ENCODE measurements at places on chromosomes 16 and 17.

GRCh38 chr17:55688057-55688456, 34.6 kb downstream of the TMEM100 start:
- DNase-seq: no peak

DNA sequence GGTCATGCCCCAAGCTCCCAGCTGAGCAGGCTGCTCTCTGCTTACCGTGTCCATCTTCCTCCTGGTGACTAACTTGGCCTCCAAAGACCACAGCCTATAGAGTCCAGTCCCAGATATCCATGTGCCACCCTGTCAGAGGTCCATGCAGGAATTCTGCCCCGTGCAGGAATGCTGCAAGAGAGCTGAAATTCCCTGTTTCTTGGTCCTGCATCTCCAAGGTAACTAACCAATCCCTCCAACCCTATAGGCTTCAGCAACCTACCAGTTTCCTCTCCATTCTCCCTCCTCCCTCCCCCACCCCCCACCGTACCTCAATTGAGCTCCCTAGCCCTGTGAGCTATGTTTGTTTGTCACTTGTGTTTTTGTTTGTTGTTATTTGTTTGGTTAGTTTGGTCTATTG, 9.6 kb upstream of the MKS1 start:
- no peak for DNase-seq

GRCh38 chr16:10949424-10949970, 5.1 kb downstream of the CLEC16A start:
- DNase-seq: peak; percentile 32

GRCh38 chr16:86151239-86151851, 252.4 kb downstream of the IRF8 start:
- DNase-seq: no peak

GRCh38 chr16:1182316-1182671, 29.4 kb downstream of the CACNA1H start:
- DNase-seq: no peak

DNA sequence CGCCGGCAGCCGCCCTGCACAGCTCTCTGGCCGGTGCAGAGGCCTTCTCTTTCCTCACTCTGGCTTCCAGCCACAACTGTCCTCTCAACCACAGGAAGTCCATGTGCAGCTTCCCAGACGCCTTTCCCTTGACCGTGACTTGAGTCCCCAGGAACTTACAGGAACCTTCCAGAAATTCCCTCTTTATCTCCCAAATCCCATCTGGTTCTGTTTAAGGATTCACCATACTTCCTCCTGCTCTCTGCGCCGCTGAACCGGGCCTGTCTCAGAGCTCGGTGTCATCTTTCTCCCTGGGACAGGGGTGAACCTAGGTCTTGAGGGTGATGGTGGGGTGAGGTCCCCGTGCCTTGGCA, 65.2 kb upstream of the ZNF469 start:
- no peak for DNase-seq

DNA sequence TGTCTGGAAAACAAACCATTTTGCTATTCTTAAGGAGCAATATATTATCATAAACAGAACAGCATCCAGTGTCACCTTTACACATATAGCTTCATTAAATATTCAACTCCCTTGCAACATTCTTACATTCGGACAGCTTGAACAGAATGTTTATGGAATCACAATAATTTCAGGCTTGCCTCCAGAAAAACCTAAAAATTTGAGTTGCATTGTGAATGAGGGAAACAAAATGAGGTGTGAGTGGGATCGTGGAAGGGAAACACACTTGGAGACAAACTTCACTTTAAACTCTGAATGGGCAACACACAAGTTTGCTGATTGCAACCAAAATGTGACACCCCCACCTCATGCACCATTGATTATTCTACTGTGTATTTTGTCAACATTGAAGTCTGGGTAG, 51.4 kb downstream of the TBC1D26 start:
- DNase-seq: no peak

DNA sequence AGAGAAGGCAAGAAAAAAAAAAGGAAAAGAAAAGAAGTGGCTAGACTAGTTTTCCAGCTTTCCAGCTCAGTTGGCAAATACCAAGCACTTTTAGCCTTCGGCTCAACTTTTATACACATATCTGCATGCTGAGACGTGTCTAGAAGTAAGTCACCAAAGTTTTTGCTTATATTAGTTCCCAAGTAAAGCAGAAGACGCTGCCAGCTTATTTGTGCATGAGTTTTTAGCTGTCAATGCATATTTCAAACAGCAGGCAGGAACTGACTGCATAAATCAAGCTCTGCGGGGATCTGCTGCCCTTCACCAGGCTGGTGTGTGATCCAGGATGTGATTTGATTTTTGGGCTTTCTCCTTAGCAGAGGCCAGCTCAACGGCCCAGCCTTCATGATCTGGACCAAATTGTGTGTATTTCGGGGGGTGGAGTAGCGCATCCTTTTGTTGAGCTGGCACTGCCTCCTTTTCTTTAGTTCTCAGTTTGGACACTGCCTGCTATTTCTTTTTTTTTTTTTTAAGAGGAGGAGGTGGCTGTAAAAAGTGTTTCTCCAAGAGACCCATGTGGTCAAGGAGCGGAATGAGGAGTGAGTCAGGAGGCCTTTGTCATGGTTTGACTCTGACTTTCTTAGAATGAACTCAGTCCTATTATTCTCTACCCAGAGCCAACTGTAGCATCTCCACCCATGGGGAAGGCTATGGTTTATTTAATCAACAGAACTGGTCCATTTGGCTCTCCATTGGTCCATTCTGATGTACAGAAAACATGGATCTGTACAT, 162.6 kb upstream of the XYLT1 start:
- DNase-seq: no peak

DNA sequence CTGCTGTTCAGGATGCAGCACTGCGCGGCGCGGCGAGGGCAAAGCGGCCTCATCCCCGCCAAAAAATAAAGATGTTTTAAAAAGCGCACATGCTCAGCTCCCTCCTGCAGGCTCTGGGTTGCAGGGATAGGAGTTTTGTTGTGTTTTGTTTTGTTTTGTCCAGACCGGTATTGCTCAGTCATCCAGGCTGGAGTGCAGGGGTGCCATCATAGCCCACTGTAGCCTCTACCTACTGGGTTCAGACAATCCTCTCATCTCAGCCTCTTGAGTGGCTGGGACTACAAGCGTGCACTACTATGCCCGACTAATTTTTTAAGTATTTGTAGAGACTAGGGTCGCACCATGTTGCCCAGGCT, 636 bp downstream of the WWOX start:
- no peak for DNase-seq

DNA sequence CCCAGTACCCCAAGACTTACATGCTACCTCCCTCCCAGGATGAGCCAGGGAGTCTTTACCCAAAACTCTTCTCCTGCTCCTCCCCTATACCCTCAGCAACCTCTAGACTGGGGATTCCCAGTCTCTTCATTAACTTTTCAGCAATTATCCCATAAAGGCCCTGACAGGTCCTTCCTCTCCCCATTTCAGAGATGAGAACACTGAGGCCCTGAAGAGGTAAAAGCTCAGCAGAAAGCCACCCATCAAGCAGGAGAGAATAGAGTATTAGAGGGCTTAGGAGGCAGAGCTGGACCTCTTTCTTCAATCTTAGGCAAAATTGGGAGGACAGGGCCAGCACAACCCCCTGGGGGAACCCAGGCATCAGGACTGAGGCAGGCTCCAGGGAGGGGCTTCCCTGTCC, 5.9 kb upstream of the SP6 start:
- no peak for DNase-seq

DNA sequence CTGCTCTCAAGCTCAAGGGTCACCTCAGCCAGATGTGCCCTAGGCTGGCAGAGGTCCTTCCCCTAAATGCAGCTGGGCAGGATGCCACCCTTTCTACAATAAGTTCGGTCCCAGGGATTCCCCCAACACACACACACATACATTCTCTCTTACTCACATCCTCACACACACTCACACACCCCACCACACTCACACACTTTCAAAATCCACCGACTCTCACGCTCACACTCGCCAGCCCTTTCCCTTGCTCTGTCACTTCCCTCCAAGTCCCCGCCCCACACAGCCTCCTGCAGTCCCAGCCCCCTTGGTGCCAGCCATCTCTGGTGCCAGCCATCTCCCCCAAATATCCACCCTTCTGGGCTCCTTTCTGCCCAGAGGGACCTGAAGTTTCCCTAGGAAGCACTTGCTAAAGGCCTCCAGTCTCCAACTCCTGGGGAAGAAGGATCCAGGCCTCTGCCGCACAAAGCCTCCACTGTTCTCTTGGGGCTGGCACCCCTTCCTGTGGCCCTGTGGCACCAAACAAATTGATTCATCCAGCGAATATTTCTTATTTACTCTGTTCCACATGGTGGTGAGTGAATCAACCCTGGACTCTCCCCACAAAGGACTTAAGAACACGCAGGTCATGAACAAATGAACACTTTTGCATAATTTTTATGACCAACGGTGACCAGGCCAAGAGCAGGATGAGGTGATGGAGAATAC, 3.8 kb upstream of the USP36 start:
- no peak for DNase-seq

DNA sequence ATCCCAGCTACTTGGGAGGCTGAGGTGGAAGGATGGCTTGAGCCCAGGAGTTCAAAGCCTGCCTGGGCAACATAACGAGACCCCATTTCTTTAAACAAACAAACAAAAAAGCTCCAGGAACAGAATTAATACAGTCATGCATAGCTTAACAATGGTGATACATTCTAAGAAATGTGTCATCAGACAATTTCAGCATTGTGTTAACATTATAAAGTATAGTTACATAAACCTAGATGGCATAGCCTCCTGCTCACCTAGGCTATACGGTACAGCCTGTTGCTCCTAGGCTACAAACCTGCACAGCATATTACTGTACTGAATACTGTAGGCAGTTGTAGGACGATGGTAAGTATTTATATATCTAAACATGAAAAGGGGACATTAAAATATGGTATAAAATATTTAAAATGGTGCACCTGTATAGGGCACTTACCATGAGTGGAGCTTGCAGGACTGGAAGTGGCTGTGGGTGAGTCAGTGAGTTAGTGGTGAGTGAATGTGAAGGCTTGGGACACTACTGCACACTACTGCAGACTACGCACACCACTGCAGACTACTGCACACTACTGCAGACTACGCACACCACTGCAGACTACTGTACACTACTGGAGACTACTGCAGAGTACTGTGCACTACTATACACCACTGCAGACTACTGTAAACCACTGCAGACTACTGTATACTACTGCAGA, 74.6 kb downstream of the TMC6 start:
- no peak for DNase-seq

- DNase-seq: no peak
Measured at GRCh38 chr16:64295466-64295865, 826.4 kb downstream of the CDH11 start.

GRCh38 chr17:40500190-40500589, 1.2 kb downstream of the TNS4 start:
- no peak for DNase-seq
